T-cell (primary cell): ENCODE measurements at places on chromosomes 5 and 9. TPM values are rescaled to one million over a fixed set of nuclear protein-coding genes. Genes with fewer than 3 reads are reported as not detected.

The IL13 gene
- 0.65 TPM for total RNA-seq

The BTNL9 gene
- total RNA-seq = 0.95 TPM

The KCNN2 gene
- not detected for total RNA-seq

The LHX3 gene
- 0.42 TPM for total RNA-seq

The CTNND2 gene
- total RNA-seq = not detected

The KIF20A gene
- 0.56 TPM for total RNA-seq

The FBP1 gene
- 3.8 TPM for total RNA-seq

The PCDHB9 gene
- 0.26 TPM for total RNA-seq

The SLC26A2 gene
- total RNA-seq = 11.0 TPM

The PCDHGA3 gene
- total RNA-seq = 0.20 TPM

The ATP10B gene
- total RNA-seq = 0.07 TPM

The MARCOL gene
- total RNA-seq = not detected

The HTR4 gene
- not detected for total RNA-seq

The FBXW11 gene
- 33.4 TPM for total RNA-seq

The ANKRD34B gene
- total RNA-seq = not detected

The FSD1L gene
- total RNA-seq = 0.50 TPM

The OCLN gene
- 4.2 TPM for total RNA-seq
